ENCODE measurements at places on chromosomes 1 and 21.
A peak's percentile ranks its signal among the peaks of the same experiment; 100 is the strongest.

GRCh38 chr1:190633488-190633887 is 155.8 kb upstream of the BRINP3 start:
- DNase-seq, result no peak

DNA sequence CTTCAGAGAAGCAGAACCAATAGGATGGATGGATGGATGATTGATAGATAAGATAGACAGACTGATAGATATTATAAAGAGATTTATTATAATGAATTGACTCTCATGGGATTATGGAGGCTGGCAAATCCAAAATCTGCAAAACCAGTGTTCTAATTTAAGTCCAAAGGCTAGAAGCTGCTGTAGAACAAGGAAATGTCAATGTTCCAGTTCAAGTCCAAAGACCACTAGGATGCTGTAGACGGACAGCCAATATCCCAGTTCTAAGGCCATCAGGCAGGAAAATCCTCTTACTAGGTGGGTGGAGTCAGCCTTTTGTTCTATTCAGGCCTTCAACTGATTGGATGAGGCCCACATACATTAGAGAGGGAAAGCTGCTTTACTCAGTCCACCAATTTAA is 4.1 kb upstream of the SLC44A3 start:
- DNase-seq, result no peak

DNA sequence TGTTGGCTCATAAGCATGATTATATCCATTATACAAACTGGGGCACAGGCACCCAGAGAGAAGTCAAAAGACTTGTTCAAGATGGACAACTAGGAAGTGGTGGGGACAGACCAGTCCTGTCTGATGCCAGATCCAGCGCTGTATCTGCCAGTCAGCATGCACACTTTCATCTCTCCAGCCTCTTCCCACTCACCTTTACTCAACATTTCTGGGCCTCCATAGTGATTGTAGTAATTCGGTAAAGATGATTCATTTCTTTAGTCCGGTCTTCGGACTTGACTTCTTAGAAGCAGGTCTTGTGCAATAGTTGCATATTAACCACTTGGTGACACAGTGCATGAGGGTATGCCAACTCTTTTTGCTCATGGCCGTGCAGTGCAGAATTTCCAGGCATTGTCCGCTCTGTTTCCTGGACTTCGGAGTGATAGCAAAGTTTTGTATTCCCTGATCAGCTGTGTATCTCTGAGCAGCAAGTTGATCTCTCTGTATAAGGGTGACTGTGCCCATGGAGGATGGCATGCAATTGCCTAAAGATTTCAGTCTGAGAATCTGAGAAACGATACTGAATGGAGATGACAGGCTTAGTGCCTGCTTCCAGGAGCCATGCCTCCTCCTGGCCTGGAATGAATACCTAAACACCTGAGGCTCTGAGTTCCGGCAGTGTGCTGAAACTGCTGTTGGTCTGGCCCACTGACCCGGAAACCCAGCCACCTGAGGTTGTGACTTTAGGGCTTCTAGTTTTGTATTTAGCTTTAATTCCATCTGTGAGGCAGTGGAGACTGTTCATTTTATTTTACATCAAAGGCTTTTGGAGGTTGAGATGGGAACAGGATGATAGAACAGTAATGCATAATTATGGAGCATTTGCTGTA is 39.0 kb downstream of the GALNT2 start:
- no peak for DNase-seq

DNA sequence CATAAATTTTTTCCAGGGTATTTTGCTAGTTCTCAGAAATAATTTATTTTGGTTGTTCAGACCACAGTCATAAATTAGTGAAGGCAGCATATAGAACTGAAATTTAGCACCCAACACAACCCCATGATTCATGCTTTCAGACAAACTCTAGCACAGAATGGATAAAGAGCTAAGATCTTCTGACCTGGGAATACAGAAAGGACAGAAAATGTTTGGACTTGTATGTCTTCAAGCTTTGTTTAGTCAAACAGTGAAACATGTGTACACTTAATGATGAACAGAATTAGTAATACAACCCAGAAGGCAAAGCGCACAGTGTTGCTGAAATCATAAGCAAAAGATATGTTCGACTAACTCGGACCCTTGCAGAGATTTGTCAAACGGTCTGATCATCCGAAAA is 205.6 kb downstream of the APP start:
- DNase-seq, result no peak

DNA sequence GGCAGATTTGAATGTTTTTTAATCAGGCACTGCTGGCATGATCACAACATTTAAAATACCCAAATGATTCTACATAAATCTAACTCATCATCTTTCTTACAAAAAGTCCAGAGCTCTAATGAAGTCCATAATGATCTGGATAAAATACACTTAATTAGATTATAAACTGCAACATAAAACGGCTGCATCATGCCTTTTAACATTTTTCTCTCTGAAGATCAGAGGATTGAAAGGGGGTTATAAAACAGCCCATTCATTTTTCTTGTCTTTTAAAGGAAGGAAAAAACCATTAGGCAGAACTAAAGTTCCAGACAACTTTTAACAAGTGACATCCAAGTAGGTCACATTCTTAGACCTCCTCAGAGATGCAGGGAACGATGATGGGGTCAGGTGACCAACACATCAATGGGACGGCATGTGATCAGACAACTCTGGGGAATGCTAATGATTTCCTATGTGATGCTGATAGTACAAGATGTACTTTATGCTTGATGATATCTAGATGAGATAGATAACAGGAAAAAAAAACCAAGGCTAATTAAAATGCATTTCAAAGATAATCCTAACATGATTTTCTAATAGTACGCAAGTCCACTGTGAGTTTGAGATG is 455.1 kb downstream of the SMYD3 start:
- no peak for DNase-seq

DNA sequence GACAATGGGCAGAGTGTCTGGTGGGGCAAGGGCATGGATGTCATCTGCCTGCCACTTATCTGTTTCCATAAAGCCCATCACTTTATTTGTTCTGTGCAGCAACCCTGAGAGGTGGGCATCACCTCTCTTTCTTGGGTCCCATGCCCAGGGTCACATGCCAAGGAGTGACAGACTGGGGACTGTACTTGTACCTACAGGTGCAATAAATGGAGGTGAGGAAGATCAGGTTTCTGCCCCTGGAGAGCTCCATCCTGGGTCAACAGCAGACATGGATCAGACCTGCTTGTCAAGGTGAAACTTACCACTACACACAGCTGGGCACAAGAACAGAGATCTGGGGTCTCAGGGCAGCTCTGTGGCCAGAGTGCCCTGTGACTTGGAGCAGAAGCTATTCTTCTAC is 18.4 kb upstream of the PRDM16 start:
- DNase-seq, result no peak

DNA sequence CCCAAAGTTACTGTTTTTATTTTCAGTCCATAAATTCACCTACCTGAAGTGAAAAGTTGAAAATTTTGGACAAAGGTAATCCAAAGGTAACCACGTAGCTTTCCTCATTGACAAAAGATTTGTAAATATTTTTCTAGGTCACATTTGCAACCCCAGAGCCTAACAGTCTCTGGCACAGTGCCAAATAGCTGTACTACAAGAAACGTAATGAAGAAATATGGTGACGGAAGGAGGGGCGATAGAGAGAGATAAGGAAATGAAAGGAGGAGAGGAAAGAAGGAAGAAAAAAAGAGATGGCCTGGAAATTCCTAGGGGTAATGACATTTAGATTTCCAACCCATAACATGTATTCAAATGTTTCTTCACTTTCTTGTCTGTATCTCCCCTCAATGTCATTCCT is 159.4 kb downstream of the BARHL2 start:
- DNase-seq, result no peak

GRCh38 chr1:174743654-174744561 is 255.8 kb upstream of the CACYBP start:
- DNase-seq, result peak; percentile 37

DNA sequence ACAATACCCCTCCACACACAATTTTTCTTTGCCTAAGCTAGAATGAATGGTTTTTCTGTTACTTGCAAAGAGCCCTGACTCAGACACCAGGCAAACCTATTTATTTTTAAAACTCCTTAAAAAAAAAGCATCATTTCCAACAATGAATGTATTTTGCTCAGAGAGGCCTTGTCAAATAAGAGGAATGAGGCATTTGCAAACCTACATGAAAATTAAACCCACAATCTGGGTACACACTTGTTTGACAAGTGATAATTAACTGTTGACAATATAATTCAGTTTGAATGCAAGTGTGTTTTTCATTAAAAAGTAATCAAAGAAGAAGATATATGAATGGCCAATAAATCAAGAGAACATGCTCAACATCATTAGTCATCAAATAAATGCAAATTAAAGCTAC is 339.5 kb downstream of the PTPRU start:
- no peak for DNase-seq

DNA sequence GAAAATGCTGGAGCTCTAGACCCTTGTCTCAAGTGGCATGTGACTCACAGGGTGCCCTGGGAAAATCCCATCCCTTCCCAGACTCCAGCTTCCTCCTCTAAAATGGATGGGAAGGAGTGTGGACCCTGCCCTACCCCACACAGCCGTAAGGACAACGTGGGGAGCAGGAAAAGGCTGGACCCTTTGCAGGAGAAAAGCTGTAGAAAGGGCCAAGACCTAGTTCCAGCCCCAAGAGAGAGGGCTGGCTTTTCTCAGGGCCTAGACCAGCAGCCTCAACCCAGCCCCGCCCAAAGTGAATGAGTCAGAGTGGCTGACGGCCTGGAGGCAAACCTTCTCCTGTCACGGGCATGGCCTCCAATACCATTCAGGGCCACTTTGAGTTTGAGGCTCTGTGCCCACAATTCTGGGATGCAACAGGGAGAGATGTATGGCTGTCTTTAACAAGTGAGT is 1.1 kb downstream of the LAMB3 start:
- peak; percentile 86 for DNase-seq

- no peak for DNase-seq
Observed at GRCh38 chr1:26571381-26571780, 41.8 kb downstream of the RPS6KA1 start.

DNA sequence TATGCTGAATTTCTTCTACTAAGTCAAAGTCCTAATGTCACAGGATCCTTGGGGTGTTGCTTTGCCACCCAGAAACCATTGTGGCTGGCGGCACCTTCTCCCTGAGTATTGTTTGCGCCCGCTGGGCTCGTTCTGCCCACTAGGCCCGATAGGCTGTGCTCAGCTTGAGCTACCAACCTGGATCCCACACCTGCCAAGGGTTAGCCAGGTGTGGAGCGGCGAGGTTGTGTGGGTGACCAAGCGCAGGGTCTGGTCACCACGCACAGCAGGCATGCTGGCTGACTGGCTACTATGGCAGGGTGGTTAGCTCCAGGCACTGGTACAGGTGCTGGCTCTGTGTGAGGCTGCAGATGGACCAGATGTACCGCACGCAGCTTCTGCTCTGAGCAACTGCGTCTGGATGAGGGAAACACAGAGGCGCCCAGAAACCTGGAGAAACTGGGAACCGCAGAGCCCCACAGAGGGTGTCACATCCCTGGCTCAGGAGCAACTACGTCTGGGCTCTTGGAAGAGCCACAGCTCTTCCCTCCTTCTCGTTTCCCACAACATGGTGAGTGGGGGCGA is 50.3 kb upstream of the SCYL3 start:
- DNase-seq, result no peak

GRCh38 chr1:198756470-198756869 is 117.6 kb downstream of the PTPRC start:
- DNase-seq, result no peak

DNA sequence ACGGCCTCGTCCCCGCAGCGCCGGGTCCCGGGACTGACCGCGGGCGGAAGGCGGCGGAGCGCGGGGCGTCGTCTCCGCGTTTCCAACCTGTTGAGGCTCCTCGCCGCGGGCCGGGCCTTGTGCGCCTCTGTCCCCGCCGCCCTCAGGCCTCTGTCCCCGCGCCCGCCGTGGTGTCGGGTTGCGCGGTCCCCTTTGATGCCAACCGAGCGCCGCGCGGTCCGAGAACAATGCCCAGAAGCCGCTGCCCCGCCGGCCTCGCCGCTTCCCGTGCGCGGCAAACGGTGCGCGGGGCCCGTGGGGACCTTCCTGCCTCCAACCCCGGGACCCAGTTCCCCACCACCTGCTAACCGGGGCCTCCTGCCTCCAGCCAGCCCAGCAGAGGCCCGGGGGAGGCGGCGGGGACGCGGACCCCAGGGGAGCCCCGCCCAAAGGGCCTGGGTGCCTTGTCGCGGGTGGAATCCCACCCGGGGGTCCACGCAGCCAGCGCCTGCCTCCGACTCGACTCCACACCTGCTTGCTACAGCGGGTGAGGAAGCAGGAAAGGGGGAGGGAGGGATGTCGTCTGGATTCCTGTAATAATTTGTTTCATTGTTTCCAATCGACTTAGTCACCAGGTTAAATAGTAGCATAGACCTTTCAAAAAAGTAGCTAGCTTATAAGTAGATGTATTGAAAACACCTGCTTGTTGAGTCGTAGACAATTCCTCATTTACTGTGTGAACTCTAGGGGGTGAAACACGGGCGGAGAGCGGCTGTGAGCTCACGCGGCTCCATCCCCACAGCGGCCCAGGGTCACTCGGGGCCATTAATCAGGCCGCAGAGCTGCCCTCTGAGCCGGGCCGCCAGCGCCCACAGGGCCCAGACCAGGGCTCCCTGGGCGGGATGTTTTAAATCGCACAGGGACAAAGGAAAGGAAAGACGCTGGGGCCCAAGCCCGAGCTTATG is 1.1 kb downstream of the COL18A1 start:
- DNase-seq, result no peak

DNA sequence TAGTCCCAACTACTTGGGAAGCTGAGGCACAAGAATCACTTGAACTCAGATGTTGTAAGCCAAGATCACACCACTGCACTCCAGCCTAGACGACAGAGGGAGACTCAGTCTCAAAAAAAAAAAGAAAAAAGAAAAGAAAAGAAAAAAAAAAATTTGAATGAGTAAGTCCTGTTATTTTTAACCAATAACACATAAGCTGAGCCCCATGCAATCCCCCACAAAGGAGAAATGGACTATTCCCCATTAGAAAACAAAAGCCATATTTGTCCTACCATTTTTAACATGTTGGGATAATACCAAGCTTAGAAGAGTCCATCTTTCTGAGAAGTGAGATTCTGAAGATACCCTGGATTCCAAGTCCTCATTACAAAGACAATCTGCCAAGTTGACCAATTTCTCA is 32.4 kb downstream of the LTN1 start:
- no peak for DNase-seq

- no peak for DNase-seq
Observed at GRCh38 chr1:8047112-8047511, 21.0 kb upstream of the ERRFI1 start.

- DNase-seq, result no peak
Observed at GRCh38 chr1:75124510-75124909, 9.7 kb upstream of the LHX8 start.

DNA sequence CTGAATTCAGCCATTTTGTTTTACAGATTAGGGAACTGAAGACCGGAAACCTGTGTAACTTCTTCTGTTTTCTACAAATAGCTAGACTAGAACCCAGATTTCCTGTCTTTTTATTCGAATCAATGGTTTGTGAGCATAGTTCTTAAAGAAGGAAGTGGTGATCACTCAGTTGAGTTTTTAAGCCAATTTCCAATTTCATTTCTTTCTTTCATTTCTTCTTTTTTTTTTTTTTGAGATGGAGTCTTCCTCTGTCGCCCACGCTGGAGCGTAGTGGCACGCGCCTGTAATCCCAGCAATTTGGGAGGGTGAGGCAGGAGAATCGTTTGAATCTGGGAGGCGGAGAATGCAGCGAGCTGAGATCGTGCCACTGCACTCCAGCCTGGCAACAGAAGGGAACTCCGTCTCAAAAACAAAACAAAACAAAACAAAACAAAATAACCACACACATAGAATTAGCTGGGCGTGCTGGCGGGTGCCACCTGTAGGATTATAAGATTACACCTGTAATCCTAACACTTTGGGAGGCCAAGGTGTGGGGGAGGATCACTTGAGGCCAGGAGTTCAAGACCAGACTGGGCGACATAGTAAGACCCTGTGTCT is 3.0 kb upstream of the MDM4 start:
- DNase-seq, result peak; percentile 87

- no peak for DNase-seq
Observed at GRCh38 chr21:38494251-38494642, 4.0 kb downstream of the ERG start.

Data from RPMI8226 (cell line).